Stimulated activated CD4-positive, alpha-beta T cell treated with anti-CD3 and anti-CD28 coated beads, Interleukin-15, amount 100 ng/mL, for 24 hours (primary cell): ENCODE measurements at places on chromosomes 6 and 20.

DNA sequence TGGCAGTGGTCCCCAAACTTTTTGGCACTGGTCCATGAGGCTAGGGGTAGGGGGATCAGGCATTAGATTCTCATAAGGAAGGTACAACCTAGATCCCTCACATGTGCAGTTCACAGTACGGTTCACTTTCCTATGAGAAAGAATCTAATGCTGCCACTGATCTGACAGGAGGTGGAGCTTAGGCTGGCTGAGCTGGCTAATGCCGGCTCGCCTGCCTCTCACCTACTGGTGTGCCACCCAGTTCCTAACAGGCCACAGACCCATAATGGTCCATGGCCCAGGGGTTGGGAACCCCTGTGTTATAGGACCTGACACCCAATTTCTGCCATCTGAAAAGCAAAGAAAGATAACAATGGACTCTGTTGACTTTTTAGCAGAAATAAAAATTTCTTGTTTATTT lies 199.6 kb downstream of the GMPR start:
- DNase-seq, result peak; percentile 48

GRCh38 chr20:13260650-13261279 lies 39.7 kb downstream of the ISM1 start:
- DNase-seq, result no peak

DNA sequence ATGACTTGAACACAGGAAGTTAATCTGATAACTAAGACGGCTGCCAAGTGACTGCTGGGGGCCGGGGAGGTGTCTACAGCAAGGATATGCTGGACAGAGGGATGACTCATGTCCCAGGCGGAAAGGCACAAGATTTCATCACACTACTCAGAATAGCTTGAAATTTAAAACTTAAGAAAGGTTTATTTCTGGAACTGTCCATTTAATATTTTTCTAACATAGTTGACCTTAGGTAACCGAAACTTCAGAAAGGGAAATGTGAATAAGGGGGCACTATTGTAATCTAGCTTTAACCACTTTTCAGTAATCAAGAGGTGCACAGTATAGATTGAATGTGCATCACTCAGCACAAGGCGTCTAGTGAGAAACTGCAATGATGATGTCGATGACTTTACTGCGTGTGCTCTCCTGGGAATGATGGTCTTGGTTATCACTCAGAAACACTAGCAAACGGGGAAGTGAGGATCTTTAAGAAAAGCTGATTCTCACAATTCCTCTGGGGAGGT lies 171.5 kb downstream of the QKI start:
- no peak for DNase-seq

DNA sequence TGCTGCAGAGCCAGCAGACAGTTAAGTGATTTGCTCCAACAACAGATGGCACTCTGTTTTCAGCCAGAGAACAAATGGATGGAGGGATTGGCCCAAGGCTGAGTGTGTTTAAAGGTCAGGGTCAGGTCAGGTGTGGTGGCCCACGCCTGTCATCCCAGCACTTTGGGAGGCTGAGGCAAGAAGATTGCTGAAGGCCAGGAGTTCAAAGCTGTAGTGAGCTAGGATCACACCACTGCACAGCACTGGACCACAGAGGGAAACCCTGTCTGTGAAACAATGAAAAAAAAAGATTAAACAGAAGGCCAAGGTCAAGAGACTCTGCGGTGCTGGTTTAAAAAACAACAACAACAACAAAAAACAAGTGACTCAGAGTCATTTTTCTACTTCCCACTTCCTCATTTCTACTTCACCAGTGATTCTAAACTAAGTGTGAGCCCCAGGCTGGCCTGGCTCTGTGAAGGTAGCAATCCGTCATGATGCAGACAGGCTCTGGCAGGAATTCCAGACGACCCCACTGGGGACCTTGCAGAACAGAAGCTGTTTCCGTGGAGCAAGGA lies 42.5 kb upstream of the ARMC2 start:
- DNase-seq, result no peak

GRCh38 chr6:45448417-45449389 lies 71.0 kb upstream of the SUPT3H start:
- DNase-seq, result no peak

GRCh38 chr20:43167615-43168014 lies 22.1 kb downstream of the PTPRT start:
- DNase-seq, result no peak

DNA sequence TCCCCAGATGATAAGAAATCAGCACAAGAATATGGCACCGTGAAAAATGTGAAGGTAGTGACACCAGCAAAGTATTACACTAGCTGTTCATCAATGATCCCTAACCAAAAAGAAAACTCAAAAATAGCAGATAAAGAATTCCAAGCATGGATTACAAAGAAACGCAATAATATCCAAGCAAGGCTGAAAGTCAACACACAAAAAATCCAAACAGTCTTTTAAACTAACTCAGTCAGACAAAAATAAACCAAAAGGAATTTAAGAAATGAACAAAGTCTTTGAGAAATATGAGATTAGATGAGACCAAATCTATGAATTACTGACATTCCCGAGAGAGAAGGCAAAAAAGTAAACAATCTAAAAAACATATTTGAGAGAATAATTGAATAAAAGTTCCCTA lies 976.1 kb upstream of the MAP3K7 start:
- no peak for DNase-seq

GRCh38 chr6:148261470-148261869 lies 81.2 kb upstream of the SASH1 start:
- no peak for DNase-seq

- DNase-seq, result peak; percentile 58
Observed at GRCh38 chr6:17600527-17601385, 654 bp downstream of the FAM8A1 start.

DNA sequence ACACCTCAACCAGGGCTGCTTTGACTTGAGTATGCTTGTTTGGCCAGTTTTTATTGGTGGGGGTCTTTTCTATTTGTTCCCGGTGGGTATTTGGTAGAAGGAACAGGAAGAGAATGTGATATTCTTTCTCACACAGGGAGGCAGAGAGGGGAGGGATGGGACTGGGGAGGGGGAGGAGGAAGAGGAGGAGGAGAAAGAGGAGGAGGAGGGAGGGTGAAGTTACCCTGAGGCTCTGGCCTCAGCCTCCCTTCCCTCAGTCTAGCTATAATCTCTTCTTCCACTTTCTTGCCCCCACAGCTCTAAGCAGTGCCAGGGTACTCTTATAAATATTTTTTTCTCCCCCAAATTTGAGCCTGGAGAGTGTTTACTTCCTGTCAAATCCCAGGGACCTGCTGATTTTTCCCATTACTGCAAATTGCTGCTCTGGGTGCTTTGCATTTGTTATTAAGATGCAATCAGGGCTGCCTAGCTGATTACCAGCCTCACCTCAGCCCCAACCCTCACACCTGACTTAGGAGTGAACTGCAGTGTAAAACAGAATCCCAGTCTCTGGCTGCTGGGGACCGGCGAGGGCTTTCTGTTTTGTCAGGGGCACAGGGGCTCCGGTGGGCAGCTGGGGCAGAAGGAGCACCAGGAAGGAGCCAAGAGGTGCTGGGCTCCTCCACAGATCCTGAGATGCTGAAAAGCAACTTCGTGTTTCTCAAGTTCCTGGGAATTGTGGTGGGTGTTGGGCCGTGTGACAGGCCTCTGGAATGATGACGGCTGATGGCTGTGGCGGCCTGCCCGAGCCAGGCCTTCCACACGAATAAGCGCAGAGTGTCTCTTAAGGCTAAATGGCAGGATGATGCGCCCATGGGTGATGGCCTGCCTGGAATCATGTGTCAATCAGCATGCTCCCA lies 141.4 kb downstream of the CD83 start:
- DNase-seq, result no peak

GRCh38 chr6:24009319-24009718 lies 116.7 kb upstream of the NRSN1 start:
- no peak for DNase-seq

DNA sequence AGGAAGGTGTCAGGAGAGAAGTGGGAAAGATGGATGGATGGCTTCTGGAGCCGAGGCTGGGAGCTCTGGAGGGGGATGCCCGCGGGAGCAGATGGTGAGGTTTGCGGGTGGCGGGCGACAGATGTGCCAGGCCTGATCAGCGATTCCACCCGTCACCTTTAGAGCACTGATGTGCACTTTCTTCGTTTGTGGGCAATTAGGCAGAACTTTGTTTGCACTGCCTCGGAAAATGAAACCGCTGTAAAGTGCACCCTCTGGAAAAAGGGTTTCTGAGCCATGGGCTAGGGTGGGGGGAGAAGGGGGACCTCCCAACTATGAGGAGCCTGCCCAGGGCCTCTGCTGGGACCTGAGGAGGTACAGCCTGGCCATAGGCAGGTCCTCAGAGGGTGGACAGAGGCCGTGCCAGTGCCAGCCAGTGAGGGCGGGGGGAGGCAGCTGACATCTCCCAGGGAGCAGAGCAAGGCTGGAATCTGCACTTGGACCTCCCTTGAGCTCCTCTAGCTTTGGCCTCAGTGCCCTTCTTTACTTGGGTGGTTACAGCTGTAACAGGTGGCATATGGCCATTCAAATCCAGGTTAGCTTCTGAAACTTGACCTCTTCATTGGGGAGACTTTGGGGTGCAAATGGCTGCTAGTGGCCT lies 58.7 kb downstream of the CD40 start:
- DNase-seq, result no peak

- no peak for DNase-seq
Observed at GRCh38 chr20:53522026-53522425, 71.6 kb downstream of the ZNF217 start.

DNA sequence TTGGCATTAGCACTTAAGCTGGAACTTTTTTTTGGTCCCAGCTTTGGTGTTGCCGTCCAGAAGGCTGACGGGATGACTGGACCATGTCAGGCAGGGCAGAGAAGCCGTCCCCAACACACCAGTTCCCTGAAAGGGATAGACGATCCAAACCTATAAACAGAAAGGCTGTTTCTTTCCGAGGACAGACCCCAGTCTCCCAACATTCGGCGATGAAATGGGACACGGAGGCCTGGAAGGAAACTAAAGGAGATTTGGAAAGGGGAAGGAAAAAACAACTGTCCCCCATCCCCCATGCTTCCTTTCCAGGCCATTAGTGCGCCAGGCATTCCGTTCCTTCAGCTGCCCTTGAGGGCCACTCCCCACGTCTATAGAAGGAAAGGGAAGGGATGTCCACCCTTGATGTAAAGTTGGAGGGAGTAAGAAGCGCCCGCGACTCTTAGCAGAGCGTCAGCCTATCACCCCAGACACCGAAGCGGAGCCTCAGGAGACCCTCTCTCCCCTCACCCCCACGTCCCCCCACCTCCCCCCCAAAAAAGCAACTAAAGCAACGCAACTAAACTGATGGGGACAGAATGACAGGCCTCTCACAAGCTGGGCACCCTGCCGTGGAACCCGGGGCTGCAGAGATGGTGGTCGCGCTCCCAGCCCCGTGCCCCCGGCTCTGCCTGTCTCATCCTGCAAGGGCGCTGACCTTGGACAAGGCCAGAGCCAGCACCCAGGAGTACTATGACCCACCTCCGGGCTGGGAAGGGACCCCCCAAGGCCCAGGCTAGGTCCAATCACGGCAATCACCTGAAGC lies 638 bp downstream of the BLCAP start:
- DNase-seq, result no peak

DNA sequence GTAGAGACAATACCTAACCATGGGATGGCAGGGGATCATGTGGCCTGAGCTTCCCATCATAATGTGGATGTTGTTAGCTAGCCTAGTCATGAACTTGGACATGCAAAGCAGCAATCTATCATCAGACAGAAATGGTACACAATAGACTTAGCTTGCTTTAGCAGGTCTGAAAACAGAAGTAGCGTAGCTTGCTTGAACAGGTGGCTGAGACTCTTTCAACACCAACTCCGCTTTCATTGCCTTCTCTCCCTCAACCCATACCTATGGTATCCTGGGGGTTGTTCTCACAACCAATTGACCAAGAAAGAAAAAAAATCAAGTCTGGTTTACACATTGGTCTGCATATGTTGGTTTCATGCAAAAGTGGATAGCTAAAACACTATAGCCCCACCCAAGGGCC lies 23.0 kb downstream of the CD164 start:
- DNase-seq, result no peak

DNA sequence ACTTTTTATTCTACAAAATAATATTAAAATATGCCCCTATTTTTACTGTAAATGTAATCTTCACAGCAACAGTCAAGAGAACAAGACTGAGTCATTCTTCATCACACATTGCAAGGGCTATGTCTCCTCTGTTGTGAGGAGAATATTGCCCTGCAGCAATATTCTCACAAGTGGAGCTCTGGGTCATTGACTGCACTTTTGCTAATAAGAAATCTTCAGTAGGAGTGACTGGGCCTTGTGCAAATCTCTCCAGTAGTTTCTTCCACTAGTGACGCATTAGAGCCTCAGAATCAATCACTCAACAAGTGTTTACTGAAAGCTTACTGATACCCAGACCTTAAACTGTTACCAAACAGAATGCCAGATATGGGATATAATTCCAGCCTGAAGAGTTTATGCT lies 49.1 kb downstream of the LAMA2 start:
- no peak for DNase-seq

DNA sequence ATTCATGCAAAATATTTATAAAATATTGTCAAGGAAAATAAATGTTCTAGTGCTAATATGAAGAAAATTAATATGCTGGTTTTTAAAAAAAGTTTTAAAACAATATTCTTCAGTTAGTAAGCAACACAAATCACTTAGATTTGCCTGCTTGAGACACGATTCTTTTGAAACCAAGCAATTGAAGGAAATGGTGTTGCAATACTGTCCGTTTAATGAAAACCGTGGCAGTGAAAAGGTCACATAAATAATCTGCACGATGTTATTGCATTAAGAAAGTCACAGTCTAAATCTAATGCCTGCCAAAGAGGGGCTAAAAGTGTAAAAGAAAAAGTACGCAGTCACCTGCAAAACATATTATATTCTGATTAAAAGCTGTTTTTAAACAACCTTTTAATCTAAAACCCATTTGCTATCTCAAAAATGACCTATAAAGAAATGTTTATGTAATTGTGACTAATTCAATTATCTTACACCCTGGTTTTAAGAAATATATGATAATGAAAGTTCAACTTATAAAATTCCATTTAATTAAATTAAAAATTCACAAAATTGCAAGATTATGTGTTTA lies 143.0 kb downstream of the GMDS start:
- DNase-seq, result no peak

GRCh38 chr6:31712296-31712695 lies 2.9 kb upstream of the LY6G6D start:
- no peak for DNase-seq

DNA sequence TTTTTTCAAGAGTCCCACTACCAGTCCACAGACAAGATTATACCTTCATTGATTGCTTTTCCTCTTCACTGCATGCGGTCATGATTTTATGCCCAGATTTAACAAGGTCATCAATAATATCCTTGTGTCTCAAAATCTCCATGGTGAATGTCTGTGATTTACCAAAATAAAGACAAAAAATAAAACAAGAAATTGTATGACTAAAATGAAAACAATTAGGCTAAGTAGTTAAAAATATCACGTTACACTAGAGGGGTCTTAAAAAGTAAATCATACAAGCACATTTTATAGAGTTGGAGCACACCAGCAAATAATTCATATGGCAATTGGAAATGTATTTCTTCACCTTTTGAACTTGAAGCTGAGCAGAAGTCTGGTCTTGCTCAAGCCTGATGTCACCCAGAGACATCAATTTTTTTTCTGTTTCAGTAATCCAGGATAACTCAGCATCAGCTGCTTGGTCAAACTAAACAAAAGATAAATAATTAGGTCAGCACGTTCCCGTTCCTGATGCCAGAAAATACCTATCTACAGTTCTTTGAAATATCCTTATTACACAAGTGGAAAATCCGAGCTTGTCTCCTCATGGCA lies 125.4 kb downstream of the DST start:
- DNase-seq, result no peak

- DNase-seq, result no peak
Observed at GRCh38 chr6:122666418-122666817, 56.2 kb downstream of the PKIB start.

- DNase-seq, result peak; percentile 56
Observed at GRCh38 chr6:136647363-136647852, 97.2 kb upstream of the MAP7 start.
